ENCODE measurements at places on chromosomes 1 and 21.

GRCh38 chr21:41666641-41667081 is 100.2 kb downstream of the RIPK4 start:
- no peak for DNase-seq

DNA sequence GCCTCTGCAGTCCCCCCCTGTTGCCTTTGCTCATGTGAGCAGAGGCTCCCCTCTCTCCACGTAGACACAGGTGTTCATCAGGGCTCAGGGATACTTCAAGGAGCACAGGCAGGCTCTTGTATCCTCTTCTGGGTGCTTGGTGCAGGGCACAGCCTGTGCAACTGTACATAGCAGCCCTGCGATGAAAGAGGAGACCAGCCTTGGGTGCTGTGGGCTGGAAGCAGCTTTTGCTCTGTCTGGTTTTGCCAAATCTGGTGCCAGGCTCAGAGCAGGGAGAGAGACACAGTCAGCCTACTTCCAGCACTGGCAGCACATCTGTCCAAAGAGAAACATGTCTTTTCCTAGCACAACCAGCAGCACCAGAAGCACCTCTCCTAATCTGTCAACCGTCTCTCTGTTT is 132.1 kb downstream of the ETS2 start:
- DNase-seq, result no peak

DNA sequence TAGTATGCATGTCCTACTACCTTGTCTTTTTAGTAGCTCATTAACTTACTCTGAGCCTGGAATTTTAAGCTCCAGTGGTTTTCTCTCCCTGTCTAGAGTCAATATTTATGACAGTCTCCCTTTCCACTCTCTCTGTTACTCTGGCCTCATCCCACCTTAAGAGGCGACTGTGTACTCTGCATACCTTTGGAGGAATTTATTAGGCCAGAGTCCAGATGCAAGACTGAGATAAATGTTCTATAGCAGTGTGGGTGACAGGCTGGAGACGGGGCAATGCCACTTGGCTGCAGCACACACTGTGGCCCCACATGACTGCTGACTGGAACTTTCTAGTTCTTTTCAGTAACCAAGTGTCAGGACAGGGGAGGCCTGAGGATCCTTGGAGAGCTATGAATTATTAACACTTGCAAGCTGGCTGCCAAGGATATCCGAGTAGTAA is 4.1 kb upstream of the PDZK1 start:
- peak; percentile 20 for DNase-seq

DNA sequence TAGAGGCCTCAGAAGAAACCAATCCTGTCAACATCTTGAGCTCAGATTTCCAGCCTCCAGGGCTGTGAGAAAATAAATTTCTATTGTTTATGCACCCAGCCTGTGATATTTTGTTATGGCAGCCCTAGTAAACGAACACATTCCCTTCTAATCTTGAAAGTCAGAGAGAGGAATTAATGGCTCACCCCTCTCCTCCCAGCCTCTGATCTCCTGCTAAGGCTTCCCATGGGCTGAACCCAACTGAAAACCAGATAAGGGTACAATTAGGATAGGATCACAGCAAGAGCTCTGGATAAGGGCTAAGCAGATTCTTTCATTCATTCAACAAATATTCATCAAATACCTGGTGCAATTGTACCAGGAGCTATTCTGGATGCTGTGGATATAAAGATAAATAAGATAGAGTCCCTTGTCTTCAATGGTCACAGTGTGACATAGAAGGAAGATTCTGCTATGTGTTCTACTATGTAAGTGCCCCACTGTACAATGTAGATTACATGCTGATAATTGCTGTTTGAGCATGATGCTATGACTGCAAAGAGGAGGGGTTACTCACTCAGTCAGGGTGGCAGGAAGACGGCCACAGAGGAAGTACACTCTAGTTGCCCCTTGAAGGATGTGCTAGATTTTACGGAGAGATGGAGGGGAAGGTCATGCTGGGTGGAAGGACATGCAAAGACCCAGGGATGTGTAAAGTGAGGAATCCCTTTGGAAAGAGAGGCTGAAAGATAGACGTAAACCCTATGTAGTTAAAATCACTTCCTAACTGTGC is 203.3 kb upstream of the JUN start:
- DNase-seq, result no peak

DNA sequence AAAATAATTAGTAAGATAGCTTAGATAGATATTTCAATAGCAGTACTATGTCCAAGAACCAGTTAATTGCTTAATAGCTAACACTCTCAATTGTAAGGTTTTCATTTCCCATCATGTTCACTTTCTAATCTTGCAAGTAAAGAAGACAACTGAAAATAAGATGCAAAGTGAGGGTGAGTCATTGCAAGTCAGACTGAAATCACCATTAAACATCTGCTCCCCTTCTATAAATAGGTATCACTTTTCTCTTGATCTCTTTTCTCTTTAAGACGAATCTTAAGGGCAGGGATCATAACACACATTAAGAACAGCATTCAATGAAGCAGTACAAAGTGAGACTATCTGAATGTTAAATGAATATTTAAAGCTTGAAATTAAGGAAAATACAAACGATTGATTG is 40.4 kb downstream of the UBR4 start:
- no peak for DNase-seq

DNA sequence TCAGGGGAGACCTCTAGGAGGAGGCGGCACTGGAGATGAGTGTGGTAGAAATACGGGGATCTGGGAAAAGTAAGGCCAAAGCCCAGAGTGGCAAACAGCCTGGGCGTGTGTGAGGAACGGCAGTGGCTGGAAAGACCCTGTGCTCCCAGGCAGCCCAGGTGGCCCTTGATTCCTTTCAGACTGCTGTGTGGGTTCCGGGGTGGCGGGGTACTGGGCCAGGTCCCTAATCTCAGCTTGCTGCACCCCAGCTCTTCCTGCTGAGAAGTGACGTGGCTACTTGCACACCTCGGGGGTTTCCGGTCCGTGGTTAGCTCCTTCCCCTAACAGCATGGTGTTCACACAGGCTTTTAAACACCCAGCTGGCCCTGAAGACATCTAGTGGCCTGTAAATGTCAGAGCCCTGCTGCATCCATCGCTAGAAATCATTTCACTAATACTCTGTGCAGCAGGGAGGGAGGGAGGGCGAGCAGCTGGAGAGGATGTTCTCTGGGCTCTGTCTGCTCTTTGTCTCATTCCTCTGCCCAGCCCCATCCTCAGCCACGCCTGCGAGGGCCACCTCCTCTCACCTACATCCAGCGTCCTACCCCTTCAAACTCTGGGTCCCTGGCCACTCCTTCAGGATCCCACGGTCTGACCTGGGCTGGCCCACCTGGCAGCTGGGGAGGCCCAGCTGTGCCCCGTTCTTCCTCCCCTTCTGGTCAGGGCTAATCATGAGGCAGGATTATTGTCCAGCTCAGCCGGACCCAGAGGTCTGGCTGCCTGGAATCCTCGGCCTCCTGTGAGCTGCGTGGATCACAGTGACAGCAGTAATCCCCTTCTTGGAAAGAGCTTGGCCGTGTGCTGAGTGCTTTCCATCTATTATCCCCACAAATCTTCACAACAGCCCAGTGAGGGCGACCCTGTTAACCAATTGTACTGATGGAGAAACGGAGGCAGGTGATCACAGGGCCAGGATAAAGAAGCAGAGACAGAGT is 7.2 kb downstream of the ZDHHC18 start:
- DNase-seq, result peak; percentile 22

DNA sequence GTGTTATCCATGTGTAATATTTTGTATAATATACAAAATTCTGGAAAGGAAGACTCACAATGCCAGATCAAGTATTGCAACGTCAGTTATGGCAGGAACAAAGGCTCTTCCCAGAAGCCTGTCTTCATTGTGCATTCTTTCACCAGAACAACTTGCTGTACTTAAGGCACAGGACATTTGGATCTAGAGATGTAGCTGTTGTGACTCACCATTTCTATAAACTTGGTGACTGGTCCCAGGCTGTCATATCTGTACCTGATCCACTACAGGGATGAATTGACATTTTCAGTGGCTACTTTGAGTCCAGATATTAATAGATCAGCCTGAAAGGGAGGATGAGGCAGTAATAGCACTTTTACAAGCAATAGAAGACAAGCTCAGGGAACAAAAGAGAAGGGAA is 299.8 kb downstream of the DISC1 start:
- no peak for DNase-seq

- no peak for DNase-seq
These were observed 13.0 kb upstream of the ST6GALNAC5 start for GRCh38 chr1:76854255-76854654.

GRCh38 chr1:198864695-198865094 is 225.9 kb downstream of the PTPRC start:
- no peak for DNase-seq

DNA sequence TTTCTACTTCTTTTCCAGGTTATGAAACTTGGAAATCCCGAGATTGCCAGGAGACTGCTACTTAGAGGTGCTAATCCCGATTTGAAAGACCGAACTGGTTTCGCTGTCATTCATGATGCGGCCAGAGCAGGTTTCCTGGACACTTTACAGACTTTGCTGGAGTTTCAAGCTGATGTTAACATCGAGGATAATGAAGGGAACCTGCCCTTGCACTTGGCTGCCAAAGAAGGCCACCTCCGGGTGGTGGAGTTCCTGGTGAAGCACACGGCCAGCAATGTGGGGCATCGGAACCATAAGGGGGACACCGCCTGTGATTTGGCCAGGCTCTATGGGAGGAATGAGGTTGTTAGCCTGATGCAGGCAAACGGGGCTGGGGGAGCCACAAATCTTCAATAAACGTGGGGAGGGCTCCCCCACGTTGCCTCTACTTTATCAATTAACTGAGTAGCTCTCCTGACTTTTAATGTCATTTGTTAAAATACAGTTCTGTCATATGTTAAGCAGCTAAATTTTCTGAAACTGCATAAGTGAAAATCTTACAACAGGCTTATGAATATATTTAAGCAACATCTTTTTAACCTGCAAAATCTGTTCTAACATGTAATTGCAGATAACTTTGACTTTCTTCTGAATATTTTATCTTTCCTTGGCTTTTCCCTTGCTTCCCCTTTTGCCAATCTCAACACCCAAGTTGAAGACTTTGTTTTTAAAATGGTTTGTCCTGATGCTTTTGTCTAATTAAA is 4.0 kb downstream of the CDKN2C start:
- DNase-seq, result peak; percentile 21

- DNase-seq, result no peak
These were observed 50.9 kb downstream of the DHX9 start for GRCh38 chr1:182889997-182890396.

DNA sequence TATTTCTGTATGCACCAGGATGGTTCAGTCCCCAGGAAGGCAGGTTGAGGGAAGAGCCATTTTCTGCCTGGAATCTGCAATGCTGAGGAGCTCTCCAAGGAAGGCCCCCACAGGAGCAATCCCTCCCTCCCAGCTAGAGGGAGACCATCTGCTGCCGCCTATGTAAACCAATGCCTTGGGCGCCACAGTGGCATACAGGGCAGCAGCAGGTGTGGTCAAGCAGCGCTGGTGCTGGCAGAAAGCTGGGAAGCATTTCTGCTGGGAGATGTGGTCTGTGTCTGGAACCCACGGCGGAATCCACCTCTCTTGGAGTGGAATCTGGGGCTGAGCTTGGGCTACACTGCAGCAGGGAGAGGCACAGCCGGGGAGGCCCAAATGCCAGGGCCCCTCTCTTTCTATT is 283.3 kb downstream of the RRAGC start:
- DNase-seq, result no peak

DNA sequence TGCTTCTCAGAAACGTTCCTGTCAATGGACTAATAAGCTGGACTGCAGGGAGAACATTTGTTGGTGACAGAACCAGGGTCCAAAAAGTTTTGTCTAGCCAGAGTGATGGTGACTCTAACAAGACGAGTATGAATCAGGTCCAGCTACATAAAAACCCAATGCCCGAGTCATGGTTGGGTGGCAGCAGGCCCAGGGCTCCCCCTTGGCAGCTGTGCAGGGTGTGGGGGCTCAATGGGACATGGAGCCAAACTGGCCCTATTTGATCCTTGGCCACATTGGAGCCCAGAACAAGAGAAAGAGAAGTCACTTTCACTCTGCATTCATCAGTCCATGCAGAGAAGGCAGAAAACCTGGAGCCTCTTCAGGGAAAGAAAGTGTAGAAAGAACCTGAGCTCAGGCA is 37.9 kb upstream of the TENT5C start:
- no peak for DNase-seq

- no peak for DNase-seq
These were observed 121.1 kb upstream of the SYT6 start for GRCh38 chr1:114274621-114275317.

- no peak for DNase-seq
These were observed 86.1 kb downstream of the OBSCN start for GRCh38 chr1:228293816-228294500.

GRCh38 chr21:37808261-37808660 is 108.0 kb downstream of the KCNJ6 start:
- no peak for DNase-seq

- no peak for DNase-seq
These were observed 20.4 kb downstream of the CCT8 start for GRCh38 chr21:29053011-29053553.

DNA sequence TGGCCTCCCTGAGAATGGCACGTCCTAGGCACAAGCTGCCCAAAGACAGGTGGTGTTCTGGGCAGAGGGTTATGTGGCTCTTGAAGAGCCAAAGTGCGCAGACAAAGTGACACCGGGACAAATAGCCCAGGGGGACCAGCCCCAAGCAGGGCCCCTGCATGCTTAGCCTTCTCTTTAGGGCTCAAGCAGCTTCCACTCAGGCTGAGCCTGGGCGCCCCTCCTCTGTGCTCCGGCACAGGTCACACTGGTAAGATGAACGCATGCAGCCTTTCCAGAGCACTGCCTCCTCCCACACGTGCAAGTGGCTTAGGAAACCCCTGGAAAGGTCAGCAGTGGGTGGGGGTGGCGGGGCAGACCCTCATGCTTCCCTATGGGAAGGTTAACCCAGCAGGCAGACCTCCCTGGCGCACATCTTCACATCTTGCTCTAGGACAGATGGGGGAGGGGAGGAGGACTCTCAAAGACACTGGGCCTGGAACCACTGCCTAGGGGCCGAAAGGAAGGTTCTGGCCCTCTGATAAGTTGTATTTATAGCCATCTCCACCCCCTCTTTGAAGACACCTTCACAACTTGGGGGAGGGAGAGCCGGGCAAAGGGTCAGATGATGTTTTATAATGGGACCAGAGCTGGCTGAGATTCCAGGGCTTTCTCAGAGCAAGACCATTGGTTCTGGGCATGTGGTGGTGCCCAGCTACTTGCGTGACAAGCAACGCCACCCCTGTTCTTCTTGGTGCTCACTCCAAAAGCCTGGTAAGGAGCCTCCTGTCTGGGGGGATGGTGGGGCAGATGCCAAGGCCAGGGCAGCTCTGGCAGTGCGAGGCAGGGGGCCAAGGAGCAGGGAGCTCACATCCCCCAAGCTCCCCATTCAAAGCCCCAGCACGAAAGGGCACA is 5.5 kb downstream of the KLHL21 start:
- DNase-seq, result no peak

- DNase-seq, result no peak
These were observed 110.3 kb upstream of the TRABD2B start for GRCh38 chr1:48107516-48107915.

Measured in eye (tissue), 1 donor.